NAMALWA (cell line): ENCODE measurements at places on chromosomes 3 and 15.

DNA sequence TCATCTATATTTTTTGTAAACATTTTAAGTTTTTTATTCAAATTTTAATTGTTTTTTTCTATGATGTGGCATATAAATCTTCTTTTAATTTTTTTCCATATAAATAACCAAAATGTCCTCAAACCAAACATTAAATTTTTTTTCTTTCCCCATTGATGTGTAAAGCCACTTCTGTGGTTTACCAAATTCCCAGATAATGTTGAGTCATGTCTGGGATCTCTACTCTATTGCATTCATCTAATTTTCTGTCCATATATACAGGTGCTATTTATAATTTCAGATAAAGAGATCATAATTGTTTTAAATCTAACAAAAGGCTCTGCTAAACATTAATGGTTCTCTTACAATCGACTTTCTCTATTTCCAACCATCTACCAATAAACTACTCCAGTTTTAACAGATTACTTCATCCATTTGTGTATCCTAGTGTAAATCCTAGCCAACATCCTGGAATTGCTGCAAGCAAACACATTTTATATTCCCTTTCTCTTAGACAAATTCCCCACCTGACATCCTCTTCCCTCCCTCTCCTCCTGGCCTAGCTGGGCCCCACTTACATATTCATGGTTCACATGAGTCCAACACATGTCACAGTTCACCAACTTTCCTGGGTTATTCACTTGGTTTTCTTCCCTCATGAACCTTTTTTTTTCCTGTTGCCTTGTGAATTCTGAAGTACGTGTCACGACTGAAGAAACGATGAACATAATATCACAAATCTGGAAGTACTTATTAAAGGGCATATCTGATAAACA lies 368.0 kb upstream of the AGTR1 start:
- DNase-seq = no peak

GRCh38 chr3:68874551-68875348 lies 57.6 kb downstream of the TAFA4 start:
- no peak for DNase-seq

GRCh38 chr3:72154391-72155335 lies 369.7 kb upstream of the PROK2 start:
- no peak for DNase-seq

- no peak for DNase-seq
Measured at GRCh38 chr3:59797533-59797932, 747.7 kb upstream of the CFAP20DC start.

GRCh38 chr15:60544581-60545264 lies 65.8 kb upstream of the ICE2 start:
- DNase-seq = no peak

DNA sequence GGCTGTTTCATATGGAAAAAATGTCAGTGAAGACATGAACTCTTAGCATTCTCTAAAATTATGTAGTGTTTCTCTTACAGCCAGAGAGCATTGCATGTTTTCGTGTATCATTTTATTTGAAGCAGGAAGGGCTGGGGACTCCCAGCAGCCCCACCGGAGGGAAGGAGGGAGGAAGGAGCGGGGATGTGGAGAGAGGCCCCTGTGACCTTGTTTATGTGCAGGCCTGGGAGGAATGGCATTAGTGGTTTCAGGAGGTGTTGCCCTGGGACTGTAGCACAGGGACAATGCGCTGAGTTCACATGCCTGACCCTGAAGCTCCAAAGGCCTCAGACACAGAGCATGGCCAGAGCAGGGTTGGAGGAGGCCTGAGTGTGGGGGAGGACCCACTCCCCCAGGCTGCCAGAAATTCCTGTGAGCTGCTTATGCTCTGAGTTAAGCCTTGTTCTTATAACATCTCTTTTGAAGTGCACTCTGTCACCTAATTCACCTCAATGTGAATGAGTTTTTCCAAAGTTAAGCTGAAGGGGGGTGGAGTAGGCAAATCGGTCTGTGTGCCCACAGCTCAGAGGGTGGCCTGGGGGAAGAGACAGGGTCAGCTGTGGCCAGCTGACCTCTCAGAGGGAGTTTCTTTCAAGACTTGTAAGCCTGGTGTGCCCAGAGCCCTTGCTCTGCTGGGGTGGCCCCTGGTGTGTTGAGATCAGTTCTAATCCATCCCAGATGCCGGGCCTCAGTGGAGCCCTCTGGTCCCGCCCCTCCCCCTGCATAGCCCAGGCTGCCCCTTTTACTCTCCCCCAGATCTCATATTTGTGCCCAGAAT lies 3.9 kb upstream of the RNU6-1 start:
- no peak for DNase-seq

DNA sequence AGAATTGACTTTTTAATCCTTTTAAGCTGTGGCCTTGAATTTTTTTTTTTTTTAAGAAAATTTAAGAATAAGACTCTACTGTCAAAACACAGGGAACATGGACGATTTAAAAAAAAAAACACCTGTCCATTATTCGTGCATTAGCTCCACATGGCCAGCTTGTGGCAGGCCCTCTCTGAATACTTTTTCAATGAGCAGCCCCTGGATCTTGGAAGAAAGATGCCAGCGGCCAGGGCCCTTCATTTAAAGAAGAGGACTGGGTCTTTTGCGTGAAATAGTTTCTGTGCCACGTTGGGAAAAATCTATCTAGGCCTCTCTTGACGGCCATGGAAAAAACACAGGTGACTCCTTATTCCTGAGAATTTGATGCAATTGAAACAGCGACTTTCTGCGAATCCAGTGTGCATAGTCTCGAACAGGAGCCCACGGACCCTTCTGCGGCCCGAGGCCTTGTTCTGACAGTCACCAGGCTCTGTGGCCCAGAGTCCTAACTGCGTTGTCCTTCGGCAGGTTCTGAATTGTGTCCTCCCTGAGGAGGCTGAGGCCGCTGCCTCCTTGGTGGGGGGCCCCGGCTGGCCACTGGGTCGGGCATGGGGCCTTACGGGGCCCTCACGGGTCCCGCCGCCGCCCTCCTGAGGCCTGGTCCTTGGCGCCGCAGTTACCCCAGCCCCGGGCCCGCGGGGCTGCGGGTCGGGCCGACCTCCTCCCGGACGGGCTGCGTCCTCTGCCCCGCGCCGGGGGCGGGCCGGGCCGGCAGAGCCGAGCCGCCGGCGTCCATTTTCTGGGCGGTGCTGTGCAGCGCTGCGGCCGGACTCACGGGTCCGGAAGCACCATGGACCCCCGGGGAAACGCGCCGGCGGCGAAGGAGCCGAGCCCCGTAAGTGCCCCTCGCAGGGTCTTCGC lies 33.5 kb downstream of the ZBTB38 start:
- DNase-seq = peak; percentile 46

DNA sequence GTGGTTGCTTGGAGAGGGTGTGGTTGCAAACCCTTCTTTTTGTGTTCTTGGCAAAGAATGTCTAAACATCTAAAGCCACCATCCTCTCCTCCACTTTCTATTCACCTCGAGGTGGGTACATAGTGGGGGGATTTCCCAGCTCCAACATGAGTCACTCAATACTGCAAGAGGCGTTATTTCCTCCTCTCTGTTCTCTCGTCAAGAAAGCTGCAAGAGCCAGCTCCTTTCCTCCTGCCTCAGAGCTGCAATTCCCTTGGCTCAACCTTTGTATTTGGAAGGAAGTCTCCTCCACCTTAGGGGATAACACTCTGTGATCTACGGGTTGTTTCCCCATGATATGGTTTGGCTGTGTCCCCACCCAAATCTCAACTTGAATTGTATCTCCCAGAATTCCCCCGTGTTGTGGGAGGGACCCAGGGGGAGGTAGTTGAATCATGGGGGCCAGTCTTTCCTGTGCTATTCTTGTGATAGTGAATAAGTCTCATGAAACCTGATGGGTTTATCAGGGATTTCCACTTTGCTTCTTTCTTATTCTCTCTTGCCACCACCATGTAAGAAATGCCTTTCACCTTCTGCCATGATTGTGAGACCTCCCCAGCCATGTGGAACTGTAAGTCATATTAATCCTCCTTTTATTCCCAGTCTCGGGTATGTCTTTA lies 138.4 kb downstream of the PLCL2 start:
- DNase-seq = no peak

GRCh38 chr15:51303462-51303980 lies 34.9 kb downstream of the CYP19A1 start:
- no peak for DNase-seq

DNA sequence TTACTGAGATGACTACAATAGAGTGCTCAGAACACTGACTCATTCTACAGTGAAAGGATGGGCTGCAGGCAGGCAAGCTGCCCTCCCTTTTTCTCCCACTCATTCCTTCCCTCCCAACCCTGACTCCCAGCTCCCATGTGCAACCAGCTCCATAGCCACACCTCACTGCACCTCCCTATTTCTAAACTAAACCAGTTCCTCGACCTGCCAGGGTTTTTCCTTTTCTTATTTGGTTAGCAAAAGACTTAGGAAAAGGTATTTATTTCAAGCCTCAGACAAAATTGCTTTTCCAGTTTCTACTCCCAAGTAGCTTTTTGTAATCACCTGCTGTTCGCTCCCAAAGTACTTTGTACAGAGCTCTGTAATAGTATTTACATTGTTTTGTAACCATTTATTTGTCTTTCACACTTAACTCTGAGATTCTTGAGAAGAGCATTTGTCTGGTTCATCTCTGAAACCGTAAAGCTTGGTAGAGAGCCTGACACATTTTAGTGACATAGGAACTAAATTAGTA lies 2.2 kb downstream of the AADAC start:
- no peak for DNase-seq

DNA sequence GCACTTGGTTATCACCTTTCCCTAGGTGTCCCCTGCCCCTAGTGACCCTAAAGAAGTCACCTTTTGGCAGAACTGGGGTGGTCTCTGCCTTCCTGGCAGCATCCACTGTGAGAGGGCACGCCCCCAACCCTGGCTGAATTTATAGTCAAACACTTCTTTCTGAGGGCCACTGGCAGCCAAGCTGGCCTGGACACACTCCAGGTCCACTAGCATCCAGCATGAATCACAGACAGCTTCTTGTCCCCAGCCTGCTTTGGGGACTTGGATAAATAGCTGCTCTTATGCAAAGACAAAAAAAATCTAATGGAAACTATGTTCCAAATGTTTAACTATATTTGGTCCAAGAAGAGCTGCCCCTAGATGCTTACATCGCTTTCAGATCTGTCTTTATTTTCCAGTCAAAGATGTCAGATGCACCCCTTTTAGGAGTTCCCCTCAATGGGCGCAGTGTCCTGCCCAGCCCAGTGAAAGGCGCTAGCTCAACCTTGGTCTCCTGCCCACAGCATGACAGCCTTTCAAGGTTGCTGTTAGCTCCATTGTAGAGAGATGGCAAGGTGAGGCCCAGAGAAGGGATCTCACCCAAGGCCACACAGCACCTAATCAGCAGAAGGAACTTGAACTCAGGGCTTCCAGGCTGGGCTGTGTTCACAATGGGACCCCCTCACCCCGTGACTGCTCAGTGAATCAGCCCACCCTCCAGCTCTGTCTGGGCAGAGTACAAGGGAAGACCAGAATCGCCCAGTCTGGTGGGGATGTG lies 7.0 kb downstream of the RASL12 start:
- DNase-seq = no peak

GRCh38 chr15:84929795-84930603 lies 45.5 kb downstream of the SLC28A1 start:
- DNase-seq = no peak

DNA sequence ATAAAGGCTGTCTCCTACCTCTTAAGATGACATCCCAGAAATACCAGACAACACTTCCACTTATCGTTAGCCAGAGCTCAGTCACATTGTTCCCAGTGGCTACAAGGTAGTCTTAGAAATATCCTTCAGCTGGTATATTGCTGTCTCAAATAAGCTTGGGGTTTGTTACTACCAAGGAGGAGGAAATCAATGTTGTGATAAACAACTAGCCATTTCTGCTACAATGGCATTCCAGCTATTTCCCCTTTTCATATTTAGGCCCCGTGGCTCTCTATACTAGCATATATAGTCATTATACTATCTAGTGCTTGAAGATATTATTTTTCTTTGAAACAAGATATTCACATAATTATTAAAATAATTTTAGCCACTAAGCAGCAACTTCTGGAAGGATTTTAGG lies 56.5 kb downstream of the VPS8 start:
- DNase-seq = no peak

GRCh38 chr15:31236184-31237042 lies 90.2 kb upstream of the KLF13 start:
- DNase-seq = peak; percentile 87

DNA sequence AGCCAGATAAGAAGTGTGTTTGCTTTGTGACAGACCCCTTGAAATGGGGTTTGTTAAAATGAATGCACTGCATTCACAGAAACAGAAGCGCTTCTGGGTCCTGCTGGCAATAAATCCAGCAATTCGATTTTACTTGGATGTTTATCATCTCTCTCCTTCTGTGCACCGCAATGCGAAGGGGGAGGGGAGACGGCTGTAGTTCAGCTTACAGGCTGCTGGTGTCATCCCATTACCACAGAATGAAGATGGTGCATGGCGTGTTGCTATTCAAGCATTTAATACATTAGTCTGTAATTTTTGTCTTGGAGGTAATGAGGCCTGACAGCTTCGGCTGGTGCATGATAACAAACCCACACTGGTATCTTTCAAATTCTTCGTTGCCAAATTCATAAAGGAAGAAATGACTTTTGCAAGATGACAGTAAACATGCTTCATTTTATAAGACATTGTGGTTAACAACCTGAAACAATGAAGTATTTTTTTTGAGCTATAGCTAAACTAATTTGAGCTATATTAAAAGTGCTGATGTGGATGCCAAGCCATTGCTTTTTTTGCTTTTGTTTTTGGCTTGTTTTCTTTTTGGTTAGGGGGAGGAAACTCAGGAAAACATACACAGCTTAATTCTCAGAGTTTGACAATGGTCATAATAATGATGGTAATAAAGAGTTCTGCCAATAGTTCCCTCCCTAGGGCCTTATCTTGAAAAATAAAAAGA lies 418.3 kb downstream of the OTOL1 start:
- peak; percentile 5 for DNase-seq

DNA sequence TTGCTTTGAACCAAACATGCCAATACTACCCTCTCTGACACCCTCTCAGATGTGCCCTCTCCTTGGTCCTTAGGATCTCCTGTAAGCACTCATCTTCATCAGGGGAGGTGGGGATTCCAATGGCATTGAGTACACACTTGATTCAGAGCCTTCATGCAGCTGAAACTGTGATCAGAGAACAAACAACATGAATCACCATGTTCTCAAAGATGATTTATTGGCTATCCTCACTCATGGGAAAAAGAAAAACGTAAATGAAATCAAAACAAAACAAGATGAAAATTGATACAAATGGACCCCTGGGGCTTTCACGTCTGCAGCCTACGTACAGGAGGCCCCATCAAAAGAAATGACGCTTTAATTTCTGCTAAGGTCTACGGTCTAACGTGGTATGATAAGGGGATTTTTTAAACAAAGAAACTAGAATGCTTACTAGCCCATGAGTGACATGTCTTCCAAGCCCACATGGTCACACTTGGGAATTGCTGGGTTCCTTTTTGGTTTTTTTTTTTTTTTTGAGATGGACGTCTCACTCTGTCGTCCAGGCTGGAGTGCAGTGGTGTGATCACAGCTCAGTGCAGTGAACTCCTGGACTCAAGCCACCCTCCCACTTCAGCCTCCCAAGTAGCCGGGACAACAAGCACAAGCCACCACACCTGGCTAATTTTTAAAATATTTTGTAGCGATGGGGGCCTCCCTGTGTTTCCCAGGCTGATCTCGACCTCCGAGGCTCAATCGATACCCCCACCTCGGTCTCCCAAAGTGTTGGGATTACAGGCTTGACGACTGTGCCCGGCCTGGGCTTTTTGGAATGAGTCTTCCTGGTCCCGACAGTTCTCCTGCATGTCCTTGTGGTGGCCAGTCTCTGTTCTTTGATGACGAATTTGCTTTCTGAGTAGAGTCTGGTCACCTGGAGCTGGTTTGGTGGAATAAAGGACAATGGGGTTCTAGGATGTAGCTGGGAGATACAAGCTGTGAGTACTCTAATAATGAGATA lies 202.6 kb downstream of the XXYLT1 start:
- no peak for DNase-seq
